ENCODE measurements at places on chromosomes 2 and 18.

GRCh38 chr2:26561376-26561775 lies 79.8 kb downstream of the CIB4 start:
- DNase-seq: peak; percentile 22

DNA sequence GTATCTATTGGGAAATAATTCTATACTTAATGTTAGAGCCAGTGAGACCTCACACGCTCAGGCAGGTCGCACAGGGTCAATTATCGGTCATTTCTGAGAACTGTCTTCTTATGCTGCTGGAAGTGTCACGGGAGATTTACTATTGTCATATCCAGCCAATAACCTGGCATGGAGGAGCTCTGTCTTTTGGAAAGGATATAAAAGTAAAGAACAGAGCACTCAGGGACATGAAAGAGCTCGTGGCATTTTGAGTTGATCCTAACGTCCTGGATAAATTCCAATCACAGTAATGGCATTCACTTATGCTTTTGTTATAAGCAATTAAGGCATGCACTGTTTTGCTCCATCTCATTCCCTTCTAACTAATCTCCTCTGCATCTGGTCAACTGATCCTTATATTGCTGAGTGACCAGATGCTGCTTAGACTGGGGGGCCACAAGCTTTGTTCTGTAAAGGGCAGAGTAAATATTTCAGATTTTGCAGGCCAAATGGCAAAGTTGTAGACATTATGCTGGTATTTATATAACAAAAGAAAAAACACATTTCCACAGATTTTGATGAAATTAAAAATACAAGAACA lies 453.5 kb upstream of the SMIM21 start:
- DNase-seq: no peak

GRCh38 chr2:203830304-203831055 lies 37.1 kb upstream of the CTLA4 start:
- DNase-seq: no peak

DNA sequence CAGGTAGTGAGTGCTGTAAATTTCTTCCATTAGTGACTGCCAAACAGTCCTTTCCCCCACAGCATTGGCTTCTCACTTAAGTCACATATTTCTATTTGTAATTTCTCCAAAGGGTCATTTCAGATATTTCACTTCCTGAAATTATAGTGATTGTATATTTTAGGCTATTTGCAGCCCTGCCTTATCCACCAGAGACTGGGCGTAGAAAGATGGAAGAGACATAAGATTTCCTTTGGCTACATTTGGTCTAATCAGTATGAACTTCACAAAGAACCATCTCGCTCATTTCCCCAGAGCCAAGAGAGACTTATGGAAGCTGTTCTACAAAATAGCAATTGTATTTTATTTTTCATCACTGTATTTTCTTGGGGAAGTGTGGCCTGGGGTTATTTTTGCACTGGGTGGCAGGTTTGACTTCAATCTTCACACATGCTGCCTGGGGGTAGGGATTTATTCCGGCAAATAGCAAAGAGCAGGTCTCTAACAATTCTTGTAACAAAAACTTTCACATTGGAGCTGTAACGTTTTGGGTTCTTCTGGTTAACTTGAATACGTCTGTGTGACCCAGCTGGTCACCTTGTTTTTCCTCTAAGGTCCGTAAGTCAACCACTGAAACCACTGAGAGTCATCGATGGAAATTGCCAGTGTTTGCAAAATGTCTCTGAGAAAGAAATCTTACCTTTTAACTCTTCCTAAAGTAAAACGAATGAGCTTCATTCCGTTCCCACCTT lies 170.6 kb upstream of the SERPINE2 start:
- DNase-seq: no peak

DNA sequence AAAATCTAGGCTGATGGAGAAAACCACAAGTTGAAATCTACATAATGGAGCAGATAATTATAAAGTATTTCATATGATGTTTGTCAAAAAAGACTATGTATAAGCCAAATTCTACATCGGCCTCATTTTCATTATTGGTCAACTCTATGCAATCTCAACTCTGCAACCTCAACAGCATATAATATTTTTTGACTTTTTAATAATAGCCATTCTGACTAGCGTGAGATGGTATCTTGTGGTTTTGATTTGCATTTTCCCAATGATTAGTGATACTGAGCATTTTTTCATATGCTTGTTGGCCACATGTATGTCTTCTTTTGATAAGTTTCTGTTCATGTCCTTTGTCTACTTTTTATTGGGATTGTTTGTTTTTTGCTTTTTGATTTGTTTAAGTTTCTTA lies 496.1 kb upstream of the SLC39A10 start:
- no peak for DNase-seq

DNA sequence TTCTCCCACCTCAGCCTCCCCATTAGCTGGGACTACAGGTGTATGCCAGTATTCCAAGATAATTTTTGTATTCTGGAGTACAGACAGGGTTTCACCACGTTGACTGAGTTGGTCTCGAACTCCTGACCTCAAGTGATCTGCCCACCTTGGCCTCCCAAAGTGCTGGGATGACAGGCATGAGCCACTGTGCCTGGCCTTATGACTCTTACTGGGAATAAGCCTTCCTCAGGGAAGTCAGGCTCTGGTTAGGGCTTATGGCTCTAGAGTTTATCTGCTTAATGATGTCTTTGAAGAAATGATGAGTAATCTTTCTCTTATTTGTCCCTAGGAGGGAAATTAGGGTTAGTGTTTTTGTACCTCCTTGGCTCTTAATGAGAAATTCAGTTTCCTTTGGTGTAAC lies 187.7 kb downstream of the FAM210A start:
- no peak for DNase-seq

- no peak for DNase-seq
Measured at GRCh38 chr2:8211384-8211783, 470.5 kb upstream of the ID2 start.

- DNase-seq: no peak
Measured at GRCh38 chr2:203808046-203808750, 59.4 kb upstream of the CTLA4 start.

- no peak for DNase-seq
Measured at GRCh38 chr18:45317948-45318640, 297.2 kb upstream of the SLC14A2 start.

DNA sequence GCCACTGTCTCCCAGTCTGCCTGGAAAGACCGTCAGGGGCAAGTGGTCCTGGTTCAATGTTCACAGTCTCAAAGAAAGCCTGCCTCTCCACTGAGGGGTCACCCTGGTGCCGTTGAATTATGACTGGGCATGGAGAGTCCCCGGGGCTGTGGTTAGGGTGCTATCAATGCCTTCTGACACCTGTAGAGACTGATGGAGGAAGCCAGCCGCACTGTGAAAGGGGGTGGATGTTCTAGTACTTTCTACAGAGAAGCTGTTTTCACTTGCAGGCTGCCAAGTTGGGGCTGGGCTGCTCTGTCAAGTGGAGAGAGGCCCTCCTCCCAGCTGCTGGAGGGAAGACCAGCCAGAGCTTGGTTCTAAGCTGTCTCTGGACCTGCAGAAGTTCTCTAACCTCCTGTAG lies 80.5 kb downstream of the BCL2L11 start:
- no peak for DNase-seq

- DNase-seq: no peak
Measured at GRCh38 chr2:21650569-21650968, 526.8 kb downstream of the TDRD15 start.

DNA sequence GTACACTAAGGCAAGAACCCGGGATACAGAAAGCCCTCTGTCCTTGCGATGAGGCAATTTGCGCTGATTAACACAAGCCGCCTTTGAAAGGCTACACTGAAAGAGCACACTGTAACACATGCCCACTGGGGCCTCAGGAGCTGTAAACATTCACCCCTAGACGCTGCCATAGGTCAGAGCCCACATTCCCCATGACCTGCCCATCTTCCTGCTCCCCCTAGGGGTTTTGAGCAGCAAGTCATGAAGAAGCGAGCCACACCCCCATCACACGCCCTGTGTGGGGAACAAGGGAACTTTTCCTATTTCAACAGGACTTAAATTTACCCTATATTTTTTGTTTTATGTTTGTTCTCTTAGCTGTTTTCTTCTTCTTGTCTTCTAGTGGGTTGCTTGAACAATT lies 47.8 kb upstream of the SLC4A10 start:
- DNase-seq: no peak

All from natural killer cell treated with Interleukin-12 subunit alpha and Interleukin-12 subunit beta and Interleukin-15 and Interleukin-18, amount 100 ng/mL, for 72 hours (primary cell).